ENCODE measurements at places on chromosomes 13 and 19. TPM values are rescaled to one million over a fixed set of nuclear protein-coding genes. Genes with fewer than 3 reads are reported as not detected.
A peak's percentile ranks its signal among the peaks of the same experiment; 100 is the strongest.

GRCh38 chr13:33289966-33290365 lies 4.4 kb upstream of the STARD13 start:
- H3K27me3 ChIP-seq: no peaks in the 10 kb centered on the region
- no peak for DNase-seq
- H3K4me1 ChIP-seq: 0 out of 2 replicates have a peak, but pooled peaks cover 6% of the 10 kb centered on the region
- no peaks in the 10 kb centered on the region for H3K36me3 ChIP-seq

GRCh38 chr13:29925457-29926097 lies 75.2 kb upstream of the UBL3 start:
- no peaks in the 10 kb centered on the region for H3K27me3 ChIP-seq
- no peak for DNase-seq
- peak overlapping the region; percentile 0 for H3K27ac ChIP-seq
- peaks cover 38% of the 10 kb centered on the region for H3K4me1 ChIP-seq
- no peaks in the 10 kb centered on the region for H3K36me3 ChIP-seq
- H3K4me3 ChIP-seq: no peak overlapping the region

The RNF225 gene
- 0.73 TPM for total RNA-seq

DNA sequence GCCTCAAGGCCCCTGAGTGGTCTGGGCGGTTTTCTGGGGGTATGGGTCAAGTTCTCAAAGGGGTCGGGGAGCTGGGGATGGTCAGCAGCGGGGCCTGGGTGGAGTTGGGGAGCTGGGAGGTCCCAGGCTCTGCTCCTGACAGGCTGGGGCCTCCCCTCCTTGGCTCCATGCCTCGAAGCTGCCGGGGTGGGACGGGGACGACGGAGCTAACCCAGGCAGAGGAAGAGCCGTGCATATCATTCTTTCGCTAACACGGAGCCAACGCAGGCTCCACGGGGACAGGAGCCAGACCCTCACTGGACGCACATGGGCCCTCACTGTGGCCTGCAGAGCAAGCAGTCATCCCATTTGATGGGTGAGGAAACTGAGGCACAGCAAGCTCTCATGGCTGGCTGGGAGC lies 25.8 kb upstream of the CACTIN start:
- H3K27me3 ChIP-seq: no peaks in the 10 kb centered on the region
- no peak overlapping the region for H3K4me3 ChIP-seq
- no peaks in the 10 kb centered on the region for H3K36me3 ChIP-seq
- no peak overlapping the region for H3K27ac ChIP-seq
- no peaks in the 10 kb centered on the region for H3K4me1 ChIP-seq
- no peak for DNase-seq

GRCh38 chr13:97280478-97280877 lies 58.3 kb downstream of the MBNL2 start:
- DNase-seq: no peak
- peak overlapping the region; percentile 15 for H3K27ac ChIP-seq
- H3K4me1 ChIP-seq: peaks cover 38% of the 10 kb centered on the region
- peaks cover 2% of the 10 kb centered on the region for H3K36me3 ChIP-seq
- no peaks in the 10 kb centered on the region for H3K27me3 ChIP-seq
- no peak overlapping the region for H3K4me3 ChIP-seq

The MBD3L2 gene
- not detected for total RNA-seq

DNA sequence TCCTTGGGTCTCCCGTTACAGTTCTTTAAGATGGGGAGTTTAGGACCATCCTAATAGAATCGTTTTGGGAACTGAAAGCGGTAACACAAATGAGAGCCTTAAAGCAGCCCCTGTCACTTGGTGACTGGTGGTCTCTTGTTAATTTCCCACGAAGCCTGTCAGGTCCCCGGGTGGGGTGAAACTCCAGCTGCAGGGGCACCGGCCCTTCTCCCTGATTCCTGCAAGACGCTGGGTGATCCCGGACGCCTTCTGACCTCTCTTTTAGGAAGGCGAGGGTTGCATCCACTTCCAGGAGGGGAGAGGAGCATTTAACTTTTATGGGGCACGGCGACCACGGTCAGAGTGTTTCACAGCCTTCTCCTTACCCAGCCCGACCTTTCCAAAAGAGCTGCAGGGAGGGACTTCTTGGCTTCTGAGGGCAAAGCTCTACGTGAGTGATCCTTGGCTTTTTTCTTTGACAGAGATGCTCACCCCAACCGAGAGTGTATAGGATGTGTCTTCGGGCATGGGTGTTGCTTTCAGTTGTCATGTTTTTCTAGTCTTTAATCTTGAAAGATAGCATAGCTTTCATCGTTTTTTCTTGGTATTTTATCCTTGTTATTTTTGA lies 688 bp downstream of the ZNF225 start:
- no peak for DNase-seq
- H3K27ac ChIP-seq: peak overlapping the region; percentile 75
- H3K4me1 ChIP-seq: no peaks in the 10 kb centered on the region
- 0 out of 2 replicates have a peak, but pooled peaks cover 1% of the 10 kb centered on the region for H3K36me3 ChIP-seq
- no peaks in the 10 kb centered on the region for H3K27me3 ChIP-seq

The MAST1 gene
- 0.79 TPM for total RNA-seq

The TMEM145 gene
- 2.5 TPM for total RNA-seq

DNA sequence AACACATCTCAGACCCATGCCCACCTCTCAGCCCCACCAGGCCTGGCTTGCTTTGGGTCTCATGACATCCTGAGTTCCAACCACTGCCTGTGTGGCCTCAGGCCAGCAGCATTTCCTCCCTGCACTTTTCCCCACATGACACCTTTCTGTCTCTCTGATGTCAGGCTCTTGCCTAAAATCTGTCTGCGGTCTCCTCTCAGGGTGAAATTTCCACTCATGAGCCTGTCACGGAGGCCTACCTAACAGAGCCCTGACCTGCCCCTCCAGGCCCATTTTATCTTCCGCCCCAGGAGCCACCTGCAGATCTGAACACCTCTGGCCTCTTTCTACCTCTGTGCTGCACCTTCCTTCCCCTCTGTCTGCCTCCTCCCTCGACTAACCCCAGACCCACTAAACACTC lies 93.5 kb downstream of the ZDHHC20 start:
- no peak for DNase-seq
- no peaks in the 10 kb centered on the region for H3K27me3 ChIP-seq
- no peak overlapping the region for H3K27ac ChIP-seq
- no peaks in the 10 kb centered on the region for H3K36me3 ChIP-seq
- H3K4me3 ChIP-seq: no peak overlapping the region

The ADAMTS10 gene
- 0.77 TPM for total RNA-seq

The SMAD9 gene
- 1.2 TPM for total RNA-seq

The AP1M2 gene
- 196 TPM for total RNA-seq
